Hair follicular keratinocyte (primary cell): ENCODE measurements at places on chromosomes 5 and 9. TPM values are rescaled to one million over a fixed set of nuclear protein-coding genes. Genes with fewer than 3 reads are reported as not detected.

Gene CEMIP2
- 40.3 and 53.2 TPM in 2 replicates for total RNA-seq

Gene PCDHAC1
- total RNA-seq, result 0.16 and 0.61 TPM in 2 replicates

Gene LCP2
- total RNA-seq, result not detected in 2 replicates

Gene FGF10
- total RNA-seq, result not detected in 2 replicates

Gene SAXO1
- not detected in 2 replicates for total RNA-seq

Gene ARHGEF37
- total RNA-seq, result 3.3 and 4.7 TPM in 2 replicates

Gene FABP6
- 0.31 TPM in 1 of 2 replicates, not detected in the other for total RNA-seq

Gene PAEP
- not detected in 2 replicates for total RNA-seq

Gene KLHL9
- total RNA-seq, result 12.5 and 13.8 TPM in 2 replicates

Gene GCNT4
- 2.5 and 3.4 TPM in 2 replicates for total RNA-seq

Gene ZFP37
- total RNA-seq, result 0.80 and 2.3 TPM in 2 replicates

Gene CMBL
- 4.3 and 7.0 TPM in 2 replicates for total RNA-seq

Gene BTNL8
- not detected in 2 replicates for total RNA-seq

Gene C1QTNF2
- total RNA-seq, result not detected in 2 replicates

Gene GLRA1
- total RNA-seq, result not detected in 2 replicates

Gene MARVELD2
- total RNA-seq, result 17.2 and 21.5 TPM in 2 replicates

Gene CENPP
- 3.9 and 8.6 TPM in 2 replicates for total RNA-seq

Gene SPATA31E1
- not detected in 2 replicates for total RNA-seq

Gene C9orf153
- total RNA-seq, result not detected in 2 replicates

Gene NMUR2
- not detected in 2 replicates for total RNA-seq

Gene SPINK13
- not detected in 2 replicates for total RNA-seq

Gene GDA
- total RNA-seq, result 0.23 TPM in 2 replicates

Gene PCDHB10
- under 0.01 and 0.04 TPM in 2 replicates for total RNA-seq

Gene NDUFA8
- total RNA-seq, result 49.7 and 70.2 TPM in 2 replicates

Gene LEAP2
- total RNA-seq, result 0.16 and 1.8 TPM in 2 replicates

Gene NME5
- total RNA-seq, result not detected in 2 replicates

Gene SIT1
- total RNA-seq, result not detected in 2 replicates

Gene MYO10
- 41.3 and 52.7 TPM in 2 replicates for total RNA-seq

Gene SPINK7
- total RNA-seq, result 0.47 TPM in 1 of 2 replicates, not detected in the other

Gene FBN2
- total RNA-seq, result 29.7 and 51.2 TPM in 2 replicates

Gene SH2D3C
- total RNA-seq, result 0.15 and 0.23 TPM in 2 replicates

Gene PRDM9
- not detected in 2 replicates for total RNA-seq

Gene TMEM174
- total RNA-seq, result not detected in 2 replicates

Gene TXNDC8
- total RNA-seq, result not detected in 2 replicates

Gene ACOT12
- total RNA-seq, result not detected in 2 replicates

Gene LVRN
- total RNA-seq, result not detected in 2 replicates

Gene IRF1
- 13.1 and 13.8 TPM in 2 replicates for total RNA-seq
